ENCODE measurements at places on chromosomes 7 and 10. TPM values are rescaled to one million over a fixed set of nuclear protein-coding genes. Genes with fewer than 3 reads are reported as not detected.

Gene FKBP9
- total RNA-seq, result 215 TPM

Gene NKX2-3
- total RNA-seq, result not detected

Gene WDR11
- total RNA-seq, result 87.9 TPM

Gene MYL7
- total RNA-seq, result not detected
